ENCODE measurements at places on chromosomes 4 and X.

- DNase-seq, result no peak
These were observed 60.0 kb downstream of the MAP7D2 start for GRCh38 chrX:20056704-20057103.

DNA sequence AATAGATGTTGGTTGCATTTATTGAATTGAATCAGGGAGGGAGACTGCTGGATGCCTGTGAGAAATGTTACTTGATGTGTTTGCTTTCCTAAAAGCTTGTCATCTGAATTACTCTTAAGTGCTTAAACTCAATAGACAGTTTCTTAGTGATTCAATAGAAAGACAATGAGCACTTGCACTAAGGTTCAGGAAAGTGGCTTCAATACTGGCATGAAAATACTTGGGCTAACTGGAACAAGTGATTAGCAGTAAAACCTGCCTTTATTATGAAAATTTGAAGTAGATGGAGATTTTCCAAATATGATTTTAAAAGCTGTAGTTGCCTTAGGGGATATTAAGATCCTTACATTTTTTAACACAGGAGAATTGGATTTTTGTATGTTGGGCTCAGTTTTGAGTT lies 123.3 kb downstream of the RNF150 start:
- no peak for DNase-seq

- no peak for DNase-seq
These were observed 46.4 kb downstream of the GPAT3 start for GRCh38 chr4:83582289-83582785.

DNA sequence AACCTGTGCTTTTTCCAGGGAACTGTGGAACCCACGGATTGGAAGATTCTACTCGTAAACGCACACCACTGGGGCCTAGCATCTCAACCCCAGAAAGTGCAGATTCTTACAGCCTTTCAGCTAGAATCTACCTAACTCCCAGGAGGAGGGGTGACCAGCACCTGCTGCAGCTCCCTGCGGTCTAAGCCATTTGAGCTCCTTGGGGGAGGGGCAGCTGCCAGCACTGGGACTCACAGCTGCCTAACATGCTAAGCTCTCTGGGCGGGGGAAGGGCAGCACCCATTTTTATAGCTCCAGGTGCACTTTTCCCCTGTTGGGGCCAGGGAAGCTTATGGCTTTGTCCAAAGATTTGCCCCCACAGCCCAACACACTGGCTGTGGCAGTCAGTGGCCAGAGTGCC lies 595.7 kb upstream of the EPHA5 start:
- no peak for DNase-seq

DNA sequence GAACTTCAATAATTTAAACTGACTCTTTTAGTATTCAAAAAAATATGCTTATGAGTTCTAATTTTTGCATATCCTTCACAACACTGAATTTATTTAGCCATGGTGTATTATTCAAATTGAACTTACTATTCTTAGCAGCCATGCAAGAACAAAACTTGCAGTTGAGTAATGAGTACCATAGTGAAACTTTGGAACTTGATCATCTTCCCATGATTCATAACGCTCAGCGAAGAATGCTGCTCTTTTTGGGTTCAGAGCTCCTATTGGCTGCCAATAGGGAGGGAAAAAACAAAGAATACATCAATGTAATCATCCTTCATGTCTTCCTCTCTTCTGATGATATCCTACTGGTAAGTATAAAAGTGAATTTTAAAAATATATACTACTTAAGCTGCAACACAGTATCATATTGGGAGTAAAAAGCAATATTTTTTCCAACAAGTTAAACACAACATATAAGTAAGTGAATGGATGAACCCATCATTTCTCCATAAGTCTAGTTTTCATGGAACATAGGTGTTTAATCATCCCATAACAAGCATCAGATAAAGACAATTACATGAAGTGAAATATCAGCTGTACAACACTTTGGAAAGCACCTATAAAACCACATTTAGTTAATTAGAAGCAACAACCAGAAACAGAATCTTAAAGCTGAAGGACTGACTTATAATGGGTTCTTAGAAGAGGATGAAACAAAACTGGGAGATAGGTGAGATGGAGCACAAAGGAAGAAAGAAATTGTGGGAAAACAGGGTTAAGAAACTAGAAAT lies 145.2 kb upstream of the MAB21L2 start:
- no peak for DNase-seq

DNA sequence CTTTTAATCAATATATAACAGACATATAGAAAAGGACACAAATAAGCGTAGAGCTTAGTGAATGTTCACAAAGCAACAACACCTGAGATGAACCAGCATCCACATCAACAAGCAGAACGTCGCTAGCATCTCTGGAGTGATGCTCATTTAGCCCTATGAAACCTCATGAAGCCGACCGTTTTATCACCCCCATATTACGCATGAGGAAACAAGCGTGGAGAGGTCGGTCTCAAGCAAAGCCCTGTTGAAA lies 524 bp upstream of the RPS3A start:
- DNase-seq, result no peak

GRCh38 chr4:88928852-88929251 lies 128.1 kb downstream of the FAM13A start:
- DNase-seq, result no peak

- DNase-seq, result no peak
These were observed 100.0 kb downstream of the TEX13A start for GRCh38 chrX:105120463-105120862.

DNA sequence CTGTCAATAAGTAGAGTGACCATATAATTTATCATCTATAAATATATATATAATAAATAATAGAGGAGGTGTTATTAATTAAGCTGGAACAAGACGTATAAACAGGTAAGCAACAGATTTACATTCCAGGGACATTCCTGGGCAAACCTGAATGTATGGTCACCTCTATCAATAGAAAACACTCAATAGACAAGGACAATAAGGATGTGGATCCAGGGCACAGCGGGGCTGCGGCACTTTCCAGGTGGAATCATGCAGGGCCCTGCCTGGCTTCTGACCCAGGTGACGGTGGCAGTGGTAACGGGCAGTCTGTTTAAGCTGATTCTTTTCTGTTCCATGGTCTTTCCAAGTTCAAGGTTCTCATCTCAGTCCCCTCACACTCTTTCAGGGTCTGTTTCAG lies 22.5 kb downstream of the ENPEP start:
- DNase-seq, result no peak

DNA sequence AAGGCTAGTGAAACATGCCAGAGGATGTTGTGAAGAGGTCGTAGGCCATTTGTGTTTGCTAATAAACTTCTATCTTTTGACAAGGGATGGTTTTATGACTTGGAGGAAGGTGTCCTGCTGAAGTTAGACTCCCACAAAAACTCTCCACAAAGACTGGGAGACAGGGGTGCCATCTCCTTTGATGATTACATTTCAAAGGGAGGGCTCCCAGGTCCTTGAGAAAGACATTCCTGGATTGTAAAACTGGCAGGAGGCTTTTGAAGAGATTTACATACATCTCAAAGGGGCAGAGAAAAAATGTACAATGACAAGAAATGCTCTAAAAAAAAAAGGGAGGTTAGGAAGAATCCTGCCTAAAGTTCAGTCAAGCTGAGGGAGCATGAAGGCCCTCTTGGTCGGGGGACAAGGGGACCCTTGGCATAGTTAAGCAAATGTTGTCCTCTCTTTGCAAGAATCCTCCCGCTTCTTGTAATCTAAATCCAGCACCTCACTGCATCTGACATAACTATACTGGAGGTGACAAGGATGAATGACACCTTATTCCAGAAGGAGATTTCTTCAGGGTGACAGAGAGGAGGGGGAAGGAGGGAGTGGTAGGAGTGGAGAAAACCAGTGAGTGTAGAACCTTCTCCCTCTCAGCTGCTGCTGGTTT lies 41.1 kb upstream of the MGST2 start:
- no peak for DNase-seq

GRCh38 chrX:41184312-41184711 lies 99.1 kb downstream of the USP9X start:
- no peak for DNase-seq

DNA sequence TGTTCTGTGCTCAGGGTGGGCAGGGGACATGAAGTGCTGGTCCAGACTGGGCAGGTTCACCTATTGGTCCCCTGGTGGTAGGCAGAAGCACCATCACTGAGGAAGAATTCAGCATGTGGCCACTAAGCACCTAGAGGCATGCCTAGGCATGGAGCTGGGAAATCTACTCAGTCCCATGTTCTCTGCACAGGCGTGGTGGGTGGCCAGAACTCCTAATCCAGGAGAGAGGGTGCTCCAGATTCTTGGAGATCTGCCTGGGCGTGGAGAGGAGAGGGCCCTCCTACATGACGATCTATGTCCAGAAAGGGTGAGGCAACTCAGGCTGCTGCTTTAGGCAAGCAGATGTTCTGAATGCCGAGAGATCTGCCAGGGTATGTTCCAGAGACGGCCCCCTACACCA lies 44.6 kb upstream of the MAGEC2 start:
- no peak for DNase-seq

Measured in HEK293T (cell line).